ENCODE measurements at places on chromosomes 5 and 9.

DNA sequence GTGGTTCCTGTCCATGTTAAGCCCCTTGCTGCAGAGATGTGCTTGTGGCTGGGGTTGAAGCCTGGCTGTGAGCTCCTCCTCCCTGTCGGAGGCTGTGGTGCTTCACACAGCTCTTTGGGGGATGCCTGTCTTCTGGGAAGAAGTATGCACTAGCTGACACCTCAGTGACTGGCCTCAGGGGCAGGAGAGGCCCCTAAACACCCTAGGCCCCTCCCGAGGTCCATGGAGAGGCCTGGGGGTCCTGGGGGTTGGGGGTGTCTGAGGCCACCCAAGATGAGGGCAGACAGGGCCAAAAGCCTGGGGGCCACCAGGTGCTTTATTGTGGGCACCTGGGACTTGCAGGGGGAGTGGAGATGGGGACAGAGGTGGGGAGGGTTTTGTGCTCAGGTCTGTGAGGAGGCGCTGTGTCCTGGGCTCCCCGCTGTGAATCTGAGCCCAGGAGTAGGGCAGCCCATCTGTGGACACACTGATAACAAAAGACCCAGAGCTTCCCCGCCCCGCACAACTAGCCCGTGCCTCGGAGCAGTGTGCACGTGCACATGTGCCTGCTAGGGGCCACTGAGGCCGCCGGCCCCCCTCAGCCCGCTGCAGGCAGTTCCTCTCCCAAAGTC is 92.0 kb downstream of the PHF2 start:
- no peak for DNase-seq

DNA sequence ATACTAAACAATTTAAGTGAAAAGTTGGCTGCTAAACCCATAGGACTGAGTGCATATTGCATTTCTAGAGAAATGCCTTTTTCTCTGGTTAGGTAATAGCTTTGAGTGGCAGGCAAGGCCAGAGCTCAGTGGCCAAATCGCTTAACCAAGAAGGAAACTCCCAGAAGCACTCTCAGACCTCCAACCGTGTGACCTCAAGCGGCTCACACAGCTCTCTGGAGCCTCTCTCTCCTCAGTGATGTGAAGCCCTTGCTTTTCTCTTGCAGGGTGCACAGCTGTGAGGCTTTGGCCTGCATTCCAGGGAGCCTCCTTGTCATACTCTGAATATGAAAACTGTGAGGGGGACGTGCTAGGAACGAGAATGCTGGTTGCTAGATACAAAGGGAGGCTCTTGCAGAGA is 106.7 kb downstream of the INSYN2B start:
- peak; percentile 89 for DNase-seq

DNA sequence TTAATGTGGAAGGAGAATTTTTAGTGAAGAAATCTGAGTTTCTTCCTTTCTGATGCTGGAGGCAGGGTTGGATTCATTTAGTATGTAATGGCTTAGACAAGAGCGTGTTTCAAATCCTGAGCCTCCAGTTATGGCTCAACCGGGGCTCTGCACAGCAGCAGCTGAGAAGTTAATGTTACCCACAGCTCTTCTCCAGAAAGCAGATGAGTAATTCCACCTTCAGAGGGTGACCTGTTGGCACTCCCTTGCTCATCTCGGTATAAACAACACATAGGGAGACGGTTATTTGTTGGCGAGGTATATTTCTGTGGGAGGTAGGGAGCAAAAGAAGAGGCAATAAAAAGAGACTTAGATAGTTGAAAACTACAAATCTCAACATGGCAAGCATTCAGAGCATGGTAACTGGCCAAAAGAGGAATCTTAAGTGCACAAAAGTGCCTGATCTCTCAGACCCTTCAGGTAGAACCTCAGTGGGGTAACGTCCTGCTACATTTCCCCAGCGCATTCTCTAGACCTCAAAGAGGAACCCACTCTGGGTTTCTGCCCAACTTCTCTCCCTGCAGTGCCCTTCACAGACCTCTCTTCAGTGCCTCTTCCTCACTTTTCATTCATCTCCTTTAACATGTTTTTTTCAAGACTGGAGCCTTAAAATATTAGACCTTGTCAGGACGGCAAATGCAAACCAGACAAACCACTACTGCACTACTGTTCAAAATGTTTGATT is 417.5 kb upstream of the ADAMTSL1 start:
- DNase-seq: no peak

DNA sequence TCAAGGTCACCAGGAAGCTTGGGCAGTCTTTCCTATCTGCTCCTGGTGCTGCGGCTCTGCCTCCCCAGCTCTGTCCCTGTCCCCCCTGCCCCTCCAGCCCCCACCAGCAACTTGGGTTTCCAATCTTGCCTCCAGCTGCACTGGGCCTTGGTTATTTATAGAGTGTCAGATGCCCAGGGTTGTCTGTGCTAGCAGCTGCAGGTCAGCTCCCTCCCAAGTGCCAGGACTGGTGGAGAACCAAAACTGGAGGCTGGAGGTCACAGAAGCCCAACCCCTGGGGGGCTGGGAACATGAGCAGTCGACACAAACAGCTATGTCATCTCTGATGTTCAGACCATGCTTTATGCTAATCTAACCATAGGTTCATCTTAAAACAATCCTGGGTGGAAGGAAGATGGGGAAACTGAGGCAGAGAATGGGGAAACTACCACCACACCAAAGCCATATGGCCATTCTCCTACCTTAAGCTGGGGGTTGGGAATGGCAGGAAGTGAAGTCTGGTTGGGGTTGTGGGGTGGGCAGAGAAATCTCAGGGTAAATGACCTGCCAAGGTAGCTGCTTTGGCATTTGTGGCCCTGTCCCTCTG is 1.7 kb downstream of the TPM2 start:
- no peak for DNase-seq

DNA sequence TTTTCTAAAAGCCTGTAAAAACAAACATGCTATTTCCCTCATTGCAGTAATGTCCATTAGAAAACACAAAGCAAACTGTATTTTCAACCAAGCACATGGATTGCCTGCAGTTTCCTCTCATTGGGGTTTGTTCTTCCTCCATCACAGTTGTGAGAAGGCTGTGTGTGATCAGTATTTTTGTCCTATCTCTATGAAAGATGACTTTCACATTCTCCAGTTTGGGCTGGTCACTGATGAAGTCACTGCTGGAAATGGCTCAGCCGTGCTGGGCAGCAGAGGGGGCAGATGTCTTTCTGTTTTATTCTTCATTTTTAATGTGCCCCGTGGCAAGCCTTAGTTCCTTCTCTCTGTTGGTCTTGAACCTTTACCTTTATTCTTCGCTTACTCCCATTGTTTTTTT is 288.9 kb upstream of the MPDZ start:
- no peak for DNase-seq

GRCh38 chr9:98231770-98232478 is 23.5 kb downstream of the TBC1D2 start:
- DNase-seq: no peak

DNA sequence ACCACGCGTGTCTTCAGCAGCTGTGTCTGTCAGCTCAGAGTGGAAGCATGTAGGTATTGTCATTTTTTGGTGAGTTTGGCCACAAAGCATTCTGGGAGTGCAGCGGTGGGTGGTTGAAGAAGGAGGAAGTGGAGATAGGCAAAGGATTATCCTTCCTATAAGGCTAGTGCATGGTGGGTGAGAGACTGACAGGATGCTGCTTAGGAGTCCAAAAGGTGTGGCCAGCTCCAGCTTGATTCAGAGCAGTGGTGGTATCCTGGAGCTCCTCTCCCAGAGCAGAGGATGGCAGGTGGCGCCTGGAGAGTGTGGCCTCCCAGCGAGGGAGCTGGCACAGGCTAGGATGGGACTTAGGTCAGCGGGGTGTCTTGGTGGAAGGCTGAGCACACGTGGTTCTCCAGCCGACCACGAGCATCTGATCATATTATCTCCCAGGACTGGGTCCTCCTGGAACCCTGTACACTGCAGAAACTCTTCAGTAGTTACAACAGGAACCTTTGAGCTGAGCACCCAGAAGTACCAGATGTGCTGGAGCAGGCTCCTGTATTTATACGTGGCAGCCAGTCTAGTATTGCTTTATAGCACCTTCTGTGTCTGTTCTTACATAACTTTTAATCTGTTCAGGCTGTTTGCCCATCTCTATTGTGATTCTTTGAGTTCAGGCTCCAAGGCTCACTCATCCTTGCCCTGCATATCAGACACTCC is 29.6 kb downstream of the MAML1 start:
- peak; percentile 61 for DNase-seq

- no peak for DNase-seq
Observed at GRCh38 chr9:118891213-118891612, 478.0 kb downstream of the BRINP1 start.

Measured in HL-60 (cell line).